MG63 (cell line): ENCODE measurements at places on chromosomes 5 and 9. TPM values are rescaled to one million over a fixed set of nuclear protein-coding genes. Genes with fewer than 3 reads are reported as not detected.

ARAP3 gene
- 2.1 and 4.6 TPM in 2 replicates for total RNA-seq

GRCh38 chr9:89879276-89879675 is 274.5 kb downstream of the GADD45G start:
- no peak for DNase-seq

DNA sequence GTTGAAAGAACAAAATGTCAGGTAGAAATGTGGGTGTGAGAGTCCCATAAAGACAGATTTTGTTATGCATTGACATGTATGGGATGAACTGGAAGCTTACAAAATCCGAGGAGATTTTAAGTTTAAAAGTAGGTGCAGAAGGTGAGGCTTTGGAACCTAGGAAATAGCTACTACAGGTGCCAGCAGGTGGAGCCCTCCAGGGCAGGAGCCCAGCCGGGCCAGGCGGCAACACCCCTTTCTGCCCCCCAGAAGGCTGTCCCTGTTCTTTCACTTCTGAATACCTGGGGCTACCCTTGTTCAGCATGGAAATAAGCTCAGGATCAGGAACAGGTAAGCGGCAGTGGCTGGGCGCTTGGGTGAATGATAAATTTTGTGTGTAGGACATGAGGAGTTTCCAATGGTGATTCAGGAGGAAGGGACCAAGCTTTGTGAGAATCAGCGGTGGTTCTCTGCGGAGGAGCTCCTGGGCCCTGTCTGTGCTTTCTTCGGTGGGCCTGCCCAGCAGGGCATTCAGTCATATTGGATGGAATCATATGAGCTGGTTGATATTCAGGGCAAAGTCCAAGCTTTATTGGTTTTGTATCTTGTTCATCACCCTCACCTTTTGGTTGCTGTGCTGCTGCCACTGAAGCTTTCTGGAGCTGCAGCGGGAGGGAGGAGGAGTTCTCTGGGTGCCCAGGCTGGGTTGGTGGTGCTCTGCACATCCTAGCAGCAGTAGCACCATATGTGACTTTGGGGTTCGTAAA is 12.3 kb downstream of the PCBD2 start:
- no peak for DNase-seq

GRCh38 chr5:1319436-1320256 is 24.8 kb upstream of the TERT start:
- DNase-seq: no peak

GRCh38 chr5:159788835-159789331 is 127.4 kb upstream of the ADRA1B start:
- no peak for DNase-seq

DNA sequence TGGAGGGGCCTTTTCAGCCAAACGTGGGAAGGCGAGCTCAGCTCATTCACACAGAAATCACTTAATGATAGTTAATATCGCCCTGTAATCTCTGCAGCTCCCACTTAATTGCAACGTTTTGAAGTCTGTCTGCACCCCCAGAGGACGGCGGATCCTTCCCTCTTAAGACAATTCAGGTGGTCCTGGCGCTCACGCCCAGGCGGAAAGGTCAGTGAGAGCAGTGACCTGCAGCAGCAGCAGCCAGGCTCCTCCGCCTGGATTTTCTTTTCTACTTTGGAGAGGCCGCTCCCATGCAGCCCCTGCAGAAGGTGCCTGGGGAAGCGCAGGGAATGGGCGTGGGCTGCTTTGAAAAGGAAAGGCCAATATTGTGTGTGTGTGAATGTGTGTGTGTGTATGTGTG is 400.9 kb upstream of the IRX1 start:
- no peak for DNase-seq

DNA sequence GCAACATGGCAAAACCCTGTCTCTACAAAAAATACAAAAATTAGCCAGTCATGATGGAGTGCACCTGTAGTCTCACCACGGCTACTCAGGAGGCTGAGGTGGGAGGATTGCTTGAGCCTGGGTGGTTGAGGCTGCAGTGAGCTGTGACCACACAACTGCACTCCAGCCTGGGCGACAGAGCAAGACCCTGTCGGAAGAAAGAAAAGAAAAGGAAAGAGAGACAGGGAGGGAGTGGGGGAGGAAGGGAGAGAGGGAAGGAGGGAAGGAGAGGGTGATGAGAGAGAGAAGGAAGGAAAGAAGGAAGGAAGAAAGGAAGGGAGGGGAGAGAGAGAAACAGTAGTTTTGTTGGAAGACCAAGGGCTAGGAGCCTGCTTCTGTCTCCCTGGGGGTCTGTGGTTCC is 142.4 kb downstream of the C9orf50 start:
- no peak for DNase-seq

GLRA1 gene
- not detected in 2 replicates for total RNA-seq

- no peak for DNase-seq
Observed at GRCh38 chr9:22773501-22774220, 327.0 kb downstream of the DMRTA1 start.

ALDOB gene
- not detected in 2 replicates for total RNA-seq

PCDHB10 gene
- total RNA-seq: 0.10 TPM in 1 of 2 replicates, not detected in the other

DNA sequence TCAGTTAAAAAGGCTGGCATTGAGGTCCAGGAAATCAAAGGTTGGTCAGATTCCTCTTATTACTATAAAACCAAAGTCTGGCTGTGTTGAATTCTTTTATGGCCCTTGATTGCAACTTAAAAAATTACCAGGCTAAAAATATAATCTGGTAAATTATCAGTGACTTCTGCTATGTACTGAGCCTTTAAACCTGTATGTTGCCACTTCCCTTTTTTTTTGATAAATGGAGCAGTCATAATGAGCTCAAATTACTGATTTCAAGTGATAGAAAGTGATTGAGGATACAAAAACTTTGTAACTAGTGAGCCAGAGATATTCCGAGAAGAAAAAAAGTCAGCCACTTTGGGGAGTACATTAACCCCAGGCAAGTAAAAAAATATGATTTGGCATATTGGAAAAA is 100.1 kb downstream of the GIN1 start:
- no peak for DNase-seq
